Glutamatergic neuron (in vitro differentiated cells): ENCODE measurements at places on chromosomes 5 and 9. TPM values are rescaled to one million over a fixed set of nuclear protein-coding genes. Genes with fewer than 3 reads are reported as not detected.

The CDH9 gene
- 3.6 TPM for total RNA-seq

The MTX3 gene
- total RNA-seq, result 21.8 TPM

The ALDH1A1 gene
- not detected for total RNA-seq

- DNase-seq, result peak; percentile 6
These were observed 72.5 kb downstream of the PHF2 start for GRCh38 chr9:93648836-93649235.

- DNase-seq, result no peak
These were observed 191.4 kb downstream of the TMEM167A start for GRCh38 chr5:82885627-82886389.

- DNase-seq, result peak; percentile 8
These were observed 10.3 kb upstream of the IL3 start for GRCh38 chr5:132050136-132050535.
